ENCODE measurements at places on chromosomes 2 and 18.

DNA sequence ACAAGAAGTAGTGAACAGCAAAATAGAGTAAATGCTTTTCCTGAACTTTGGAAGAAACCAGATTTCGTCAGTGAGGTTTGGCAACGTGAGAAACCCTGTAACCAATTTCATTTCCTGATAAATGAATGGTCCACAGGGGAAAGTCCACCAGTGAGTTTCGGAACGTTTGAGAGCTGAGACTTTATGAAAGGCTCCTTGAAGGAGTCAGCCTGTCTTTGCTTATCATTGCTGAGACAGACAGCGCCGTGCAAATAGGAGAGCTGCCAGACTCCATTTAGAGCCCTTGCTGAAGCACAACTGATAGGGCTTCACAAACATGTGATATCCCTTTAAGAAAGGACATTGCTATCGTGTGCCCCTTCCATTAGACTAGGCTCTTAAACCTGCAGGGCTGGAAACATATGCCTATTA is 121.8 kb upstream of the SMAD7 start:
- peak; percentile 62 for DNase-seq

DNA sequence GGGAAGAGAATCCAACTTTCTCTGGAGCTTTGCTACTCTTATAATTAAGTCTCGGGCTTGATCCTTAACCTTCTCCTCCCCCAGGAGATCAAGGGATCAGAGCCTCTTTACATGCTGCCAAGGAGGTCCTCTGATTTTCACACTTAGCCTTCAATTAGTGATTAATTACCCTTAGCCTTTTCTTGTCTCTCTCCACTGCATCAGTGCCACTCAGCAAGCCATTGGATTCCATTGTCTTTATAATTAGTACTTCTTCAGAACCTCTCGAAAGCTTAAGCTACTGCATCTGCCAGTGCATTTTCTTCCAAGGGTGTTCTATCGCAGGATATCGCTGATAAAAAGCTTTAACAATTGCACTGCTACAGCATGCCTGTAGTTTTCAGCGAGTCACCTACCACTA is 477.0 kb upstream of the MEIS1 start:
- DNase-seq, result no peak

GRCh38 chr2:201219328-201220096 is 36.6 kb downstream of the CASP10 start:
- no peak for DNase-seq

GRCh38 chr2:147659051-147659450 is 185.8 kb upstream of the ACVR2A start:
- DNase-seq, result no peak

DNA sequence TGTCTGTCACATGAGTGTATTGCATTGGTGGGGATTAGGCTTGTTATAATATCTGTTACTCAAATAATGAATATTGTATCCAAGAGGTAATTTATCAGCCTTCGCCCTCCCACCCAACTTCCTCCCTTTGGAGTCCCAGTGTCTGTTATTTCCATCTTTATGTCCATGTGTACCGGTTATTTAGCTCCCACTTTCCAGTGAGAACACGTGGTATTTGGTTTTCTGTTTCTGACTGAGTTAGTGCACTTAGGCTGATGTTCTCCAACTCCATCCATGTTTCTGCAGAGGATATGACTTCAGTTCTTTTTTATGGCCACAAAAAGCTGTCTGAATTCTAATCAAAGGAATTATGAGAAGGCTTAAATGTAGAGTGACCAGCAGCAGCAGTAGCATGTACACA is 104.0 kb upstream of the ARHGAP28 start:
- DNase-seq, result peak; percentile 1

DNA sequence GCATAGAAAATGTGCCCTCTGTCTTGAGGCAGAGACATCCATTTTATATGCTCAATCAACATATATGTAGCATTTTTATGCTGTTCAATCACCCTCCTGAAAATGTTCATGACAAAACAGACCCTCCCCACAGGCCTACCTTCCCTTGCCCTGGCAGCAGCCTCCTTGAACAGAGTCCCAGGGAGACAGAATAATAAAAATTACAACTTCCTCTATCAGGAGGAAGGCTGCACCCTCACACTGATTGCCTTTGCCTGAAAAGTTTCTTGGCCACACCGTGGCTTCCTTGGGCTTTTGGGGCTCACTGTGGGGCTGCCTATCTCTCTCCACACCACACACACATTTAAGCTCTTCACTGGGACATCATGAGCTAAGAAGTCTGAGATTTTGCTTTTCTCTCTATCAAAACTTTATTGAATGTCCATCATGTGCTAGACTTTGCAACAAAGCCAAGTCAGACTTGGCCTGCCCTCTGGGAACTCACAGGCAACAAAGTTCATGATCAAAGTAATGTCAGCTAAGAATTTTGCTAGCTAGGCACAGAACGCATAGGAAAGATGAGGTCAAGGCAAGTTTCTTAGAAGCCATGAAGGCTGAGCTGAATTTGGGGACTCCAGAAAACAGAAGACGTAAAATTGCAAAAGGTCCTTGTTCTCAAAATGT is 101.6 kb downstream of the BCL2L11 start:
- DNase-seq, result no peak

- DNase-seq, result no peak
Observed at GRCh38 chr18:8709248-8710059, 4.1 kb downstream of the MTCL1 start.

GRCh38 chr18:45962866-45963265 is 4.3 kb downstream of the EPG5 start:
- DNase-seq, result peak; percentile 71

DNA sequence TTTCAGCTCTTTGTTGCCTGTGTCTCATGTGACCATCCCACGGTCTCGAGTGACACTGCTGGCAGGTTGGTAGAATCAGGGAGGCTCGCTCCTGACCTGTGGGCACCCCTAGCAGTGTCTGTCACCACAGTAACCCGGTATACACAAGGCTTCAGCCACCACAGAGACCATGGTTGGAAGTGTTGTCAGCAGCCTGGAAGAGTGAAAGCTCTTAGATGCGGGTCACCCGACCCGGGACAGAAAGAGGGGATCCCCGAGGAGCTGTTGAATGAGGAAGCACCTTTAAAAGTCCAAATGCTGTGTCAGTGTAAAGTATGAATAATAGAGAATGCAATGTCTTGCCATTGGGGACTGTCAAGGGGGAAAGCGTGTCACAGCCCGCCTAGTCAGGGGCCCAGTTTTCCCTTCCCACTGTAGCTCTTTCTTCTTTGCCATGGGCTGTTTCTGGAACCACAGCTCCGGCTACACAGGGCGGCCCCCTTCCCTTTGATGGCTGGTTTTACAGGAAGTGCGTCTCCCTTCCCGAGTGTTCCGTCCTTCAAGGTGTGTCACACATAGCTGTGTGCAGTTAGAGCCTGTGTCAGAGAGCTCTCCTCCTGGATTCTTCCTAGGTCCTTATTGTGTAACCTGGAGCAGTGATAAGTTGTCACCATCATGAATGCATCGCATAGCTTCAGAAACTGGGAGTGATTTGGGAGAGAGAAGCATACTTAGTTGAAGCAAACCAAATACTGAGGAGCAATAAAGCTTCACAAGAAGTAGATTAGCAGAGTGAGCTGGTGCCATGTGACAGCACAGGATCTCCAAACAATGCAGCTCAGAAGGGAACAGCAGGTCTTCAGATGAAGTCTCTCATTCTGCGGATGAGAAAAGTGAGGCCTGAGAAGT is 81.4 kb downstream of the MTCL1 start:
- no peak for DNase-seq

DNA sequence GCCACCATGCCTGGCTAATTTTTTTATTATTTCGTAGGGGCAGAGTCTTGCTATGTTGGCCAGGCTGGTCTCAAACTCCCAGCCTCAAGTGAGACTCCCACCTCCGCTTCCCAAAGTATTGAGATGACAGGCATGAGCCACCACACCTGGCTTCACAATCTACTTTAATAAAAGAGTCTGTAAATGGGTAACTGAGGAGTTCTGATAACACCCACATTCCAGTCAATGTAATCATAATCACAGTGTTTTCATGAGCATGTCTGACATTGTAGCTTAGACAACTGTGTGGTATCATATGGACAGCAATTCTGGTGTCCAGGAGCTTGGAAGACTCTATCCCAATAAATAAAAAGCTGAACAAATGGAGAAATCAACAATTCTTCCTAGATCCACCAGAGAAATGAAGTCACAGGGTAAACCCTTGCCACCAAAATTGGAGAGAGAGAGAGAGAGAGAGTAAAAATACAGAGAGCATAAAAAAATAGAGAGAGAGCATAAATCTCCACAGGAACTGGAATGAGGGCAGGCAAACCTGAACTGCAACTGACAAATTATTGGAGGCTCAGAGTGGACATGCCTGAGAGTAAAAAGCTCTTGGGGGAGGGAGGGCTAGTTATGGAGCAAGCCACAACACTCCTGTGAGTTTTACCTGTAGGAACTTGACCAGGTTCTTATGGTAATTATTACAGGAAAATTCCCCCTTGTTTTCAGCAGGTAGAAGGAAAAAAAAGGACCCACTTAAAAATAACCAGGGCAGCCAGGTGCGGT is 12.4 kb upstream of the NBEAL1 start:
- no peak for DNase-seq

Measured in fibroblast of pulmonary artery (primary cell).